Panc1 (cell line): ENCODE measurements at places on chromosomes 2 and 18. TPM values are rescaled to one million over a fixed set of nuclear protein-coding genes. Genes with fewer than 3 reads are reported as not detected.

GRCh38 chr2:133235968-133236367 lies 332.3 kb downstream of the NCKAP5 start:
- no peaks in the 10 kb centered on the region for H3K27me3 ChIP-seq
- no peak for DNase-seq
- H3K27ac ChIP-seq: no peak overlapping the region

DNA sequence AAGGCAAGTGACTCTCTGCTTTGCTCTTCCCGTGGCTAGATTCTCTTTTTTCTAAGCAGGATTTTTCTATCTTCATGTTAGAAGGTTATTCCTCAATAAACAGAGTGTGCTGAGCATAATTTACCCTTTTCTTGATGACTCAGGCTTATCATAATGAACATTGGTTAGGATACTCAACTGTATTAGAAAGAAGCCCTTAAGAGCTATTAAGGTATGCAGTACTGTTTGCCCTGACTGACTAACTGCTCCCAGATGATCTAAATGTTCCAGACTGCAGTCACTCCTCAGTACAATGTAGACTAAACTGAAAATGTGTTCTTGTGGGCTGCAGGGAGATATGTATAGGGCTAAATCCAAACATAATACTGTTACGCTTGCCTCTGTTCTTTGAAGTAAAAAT lies 687.8 kb downstream of the NUP35 start:
- H3K27ac ChIP-seq: no peak overlapping the region
- DNase-seq: no peak
- H3K36me3 ChIP-seq: no peaks in the 10 kb centered on the region
- no peaks in the 10 kb centered on the region for H3K4me1 ChIP-seq
- H3K27me3 ChIP-seq: no peaks in the 10 kb centered on the region
- no peak overlapping the region for H3K4me3 ChIP-seq

- H3K27ac ChIP-seq: no peak overlapping the region
- H3K27me3 ChIP-seq: no peaks in the 10 kb centered on the region
- no peak overlapping the region for H3K4me3 ChIP-seq
These were observed 26.3 kb downstream of the LIPG start for GRCh38 chr18:49588171-49588570.

DNA sequence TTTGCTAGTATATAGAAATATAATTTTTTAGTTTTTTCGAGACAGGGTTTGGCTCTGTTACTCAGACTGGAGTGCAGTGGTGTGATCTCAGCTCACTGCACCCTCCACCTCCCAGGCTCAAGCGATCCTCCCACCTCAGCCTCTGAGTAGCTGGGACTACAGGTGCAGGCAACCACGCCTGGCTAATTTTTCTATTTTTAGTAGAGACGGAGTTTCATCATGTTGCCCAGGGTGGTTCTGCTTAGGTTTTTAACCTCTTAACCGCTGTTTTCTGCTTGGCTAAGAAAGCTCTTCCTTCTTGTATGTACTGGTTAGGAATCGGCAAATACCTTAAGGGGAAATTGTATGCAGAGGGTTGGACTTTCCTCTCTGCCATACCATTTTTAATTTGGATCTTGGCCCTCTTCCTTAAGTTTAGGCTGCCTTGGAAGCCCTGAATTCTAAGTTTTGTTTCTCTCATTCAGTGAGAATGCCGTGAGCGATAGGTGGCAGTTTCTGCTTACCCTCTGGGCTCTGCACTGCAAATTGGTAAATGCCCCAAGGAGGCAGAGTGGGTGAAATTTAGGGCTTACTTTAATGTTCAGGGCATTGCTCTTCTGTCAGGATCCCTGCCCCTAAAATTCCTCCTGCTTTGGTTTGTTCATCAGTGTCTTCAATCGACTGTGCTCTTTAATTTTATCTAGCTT lies 32.3 kb downstream of the EML6 start:
- no peaks in the 10 kb centered on the region; the same call in 1 of the 2 replicates for H3K4me1 ChIP-seq
- no peaks in the 10 kb centered on the region; the same call in 1 of the 2 replicates for H3K36me3 ChIP-seq
- H3K27me3 ChIP-seq: no peaks in the 10 kb centered on the region
- H3K27ac ChIP-seq: no peak overlapping the region
- no peak for DNase-seq

- H3K36me3 ChIP-seq: no peaks in the 10 kb centered on the region
- DNase-seq: no peak
- H3K27me3 ChIP-seq: no peaks in the 10 kb centered on the region
These were observed 1.4 kb downstream of the HTR2B start for GRCh38 chr2:231123362-231123898.

The RFTN2 gene
- total RNA-seq: not detected

The CTDP1 gene
- 52.8 TPM for total RNA-seq

The LDLRAD4 gene
- total RNA-seq: 0.28 TPM

The CERKL gene
- 0.87 TPM for total RNA-seq

DNA sequence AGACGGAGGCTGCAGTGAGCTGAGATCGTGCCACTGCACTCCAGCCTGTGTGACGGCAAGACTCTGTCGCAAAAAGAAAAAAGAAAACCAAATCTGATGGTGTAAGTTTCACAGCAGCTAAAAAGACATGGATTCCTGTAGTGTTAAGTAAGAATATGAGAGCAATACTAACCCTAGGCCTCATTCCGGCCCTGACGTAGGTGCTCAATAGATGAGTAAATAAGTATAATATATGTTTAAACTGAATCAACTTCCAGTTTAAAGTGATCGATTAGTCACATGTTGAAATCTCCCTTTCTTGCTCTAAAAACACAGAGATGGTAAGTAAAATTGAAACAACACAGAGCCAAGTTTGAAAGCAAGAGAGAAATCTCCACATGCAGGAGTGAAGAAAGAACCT lies 8.0 kb downstream of the ME2 start:
- H3K4me3 ChIP-seq: no peak overlapping the region
- peaks cover 2% of the 10 kb centered on the region; the same call in 1 of the 2 replicates for H3K4me1 ChIP-seq
- no peaks in the 10 kb centered on the region for H3K36me3 ChIP-seq
- H3K27ac ChIP-seq: no peak overlapping the region
- DNase-seq: no peak
- H3K27me3 ChIP-seq: no peaks in the 10 kb centered on the region

DNA sequence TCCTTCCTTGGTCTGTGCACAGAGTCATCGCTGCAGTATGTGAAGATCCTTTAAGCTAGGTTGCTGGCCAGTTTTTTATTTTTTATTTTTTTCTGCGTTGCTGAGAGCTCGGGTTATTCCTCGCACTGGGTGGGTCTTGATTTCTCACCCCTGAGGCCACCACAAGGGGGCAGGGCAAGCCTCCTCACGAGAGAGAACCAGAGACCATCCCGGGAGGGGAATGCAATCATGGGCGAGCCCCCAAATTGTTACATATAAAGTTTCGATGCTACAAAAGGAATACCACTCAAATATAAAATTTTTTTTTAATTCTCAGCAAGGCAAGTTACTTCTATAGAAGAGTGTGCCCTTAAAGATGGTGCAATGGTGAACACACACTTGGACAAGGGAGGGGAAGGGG lies 24.9 kb downstream of the HTR2B start:
- H3K27me3 ChIP-seq: no peaks in the 10 kb centered on the region
- DNase-seq: no peak
- no peak overlapping the region for H3K27ac ChIP-seq
- peaks cover 6% of the 10 kb centered on the region for H3K36me3 ChIP-seq
- H3K4me3 ChIP-seq: no peak overlapping the region
- H3K4me1 ChIP-seq: no peaks in the 10 kb centered on the region

The SPATA3 gene
- not detected for total RNA-seq

DNA sequence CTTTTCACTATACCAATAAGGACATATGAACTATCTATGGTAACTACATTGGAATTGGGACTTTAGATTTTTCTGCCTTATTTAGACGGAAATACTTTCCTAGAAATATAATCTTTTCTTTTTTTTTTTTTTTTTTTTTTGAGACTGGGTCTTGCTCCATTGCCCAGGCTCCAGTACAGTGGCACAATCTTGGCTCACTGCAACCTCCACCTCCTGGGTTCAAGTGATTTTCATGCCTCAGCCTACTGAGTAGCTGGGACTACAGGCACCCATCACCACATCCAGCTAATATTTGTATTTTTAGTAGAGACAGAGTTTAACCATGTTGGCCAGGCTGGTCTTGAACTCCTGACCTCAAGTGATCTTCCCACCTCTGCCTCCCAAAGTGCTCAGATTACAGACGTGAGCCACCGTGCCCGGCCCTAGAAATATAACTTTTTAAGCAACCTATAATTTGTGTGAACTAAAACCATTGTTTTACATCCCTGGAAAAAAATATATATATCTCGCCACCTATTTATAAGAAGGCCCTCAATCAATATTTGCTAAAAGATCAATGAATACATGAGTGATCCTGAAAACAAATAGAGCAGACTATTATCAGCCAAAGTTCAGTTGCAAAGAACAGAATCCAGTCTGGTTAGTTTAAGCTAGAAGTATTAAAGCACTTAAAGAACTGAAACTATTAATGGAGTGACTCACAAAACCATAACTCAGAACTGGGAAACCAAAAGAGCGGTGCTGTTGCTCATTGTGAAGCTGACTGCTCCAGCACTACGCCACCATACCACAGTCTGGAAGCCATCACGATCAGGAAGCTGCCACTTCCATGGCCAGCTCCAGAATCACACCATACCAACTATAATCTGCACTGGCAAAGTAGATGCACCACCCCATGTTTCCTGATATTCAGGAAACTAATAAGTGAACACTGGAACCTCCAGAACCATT lies 8.4 kb upstream of the HNRNPLL start:
- DNase-seq: no peak
- no peaks in the 10 kb centered on the region for H3K36me3 ChIP-seq
- H3K27ac ChIP-seq: no peak overlapping the region
- no peaks in the 10 kb centered on the region for H3K27me3 ChIP-seq
- no peak overlapping the region for H3K4me3 ChIP-seq
- H3K4me1 ChIP-seq: no peaks in the 10 kb centered on the region

DNA sequence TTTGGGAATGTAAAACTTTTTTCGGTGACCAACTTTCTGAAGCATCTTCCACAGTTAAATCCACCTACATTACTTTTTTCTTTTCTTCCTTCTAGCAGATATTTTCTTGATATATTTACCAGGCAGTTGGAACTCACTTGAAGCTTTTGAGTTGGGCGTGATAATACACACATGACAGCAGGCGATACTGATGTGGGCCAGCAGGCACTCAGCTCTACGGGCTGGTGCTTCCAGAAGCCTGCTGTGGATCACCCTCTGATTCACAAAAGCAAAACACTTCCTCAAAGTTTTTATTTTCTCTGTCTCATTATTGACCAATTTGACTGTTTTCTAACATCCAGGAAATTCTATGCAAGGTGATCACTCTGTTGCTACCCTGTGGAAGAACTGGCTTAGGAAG lies 22.9 kb downstream of the GRHL1 start:
- no peak overlapping the region for H3K4me3 ChIP-seq
- no peaks in the 10 kb centered on the region for H3K27me3 ChIP-seq
- H3K4me1 ChIP-seq: peaks cover 35% of the 10 kb centered on the region
- H3K27ac ChIP-seq: no peak overlapping the region
- H3K36me3 ChIP-seq: no peaks in the 10 kb centered on the region
- DNase-seq: no peak

DNA sequence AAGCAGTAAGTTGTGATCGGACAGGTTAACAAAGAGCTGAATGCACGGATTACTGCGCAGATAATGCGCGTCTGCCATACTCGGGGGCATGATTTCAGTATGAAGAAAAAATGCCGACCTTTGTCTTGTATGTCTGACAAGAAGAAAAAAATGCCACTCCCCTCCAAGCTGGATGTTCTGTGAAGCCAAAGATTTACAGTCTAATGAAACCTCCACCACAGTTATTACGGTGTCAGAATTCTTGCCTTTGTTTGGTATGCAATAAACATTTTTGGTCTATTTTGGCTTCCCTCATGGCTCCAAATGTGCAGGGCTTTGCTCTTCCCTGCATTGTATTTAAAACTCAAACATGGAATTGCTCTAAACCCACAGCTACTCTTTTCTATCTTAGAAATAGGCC lies 72.2 kb upstream of the THUMPD2 start:
- no peak overlapping the region for H3K27ac ChIP-seq
- H3K36me3 ChIP-seq: no peaks in the 10 kb centered on the region
- no peak for DNase-seq
- peaks cover 3% of the 10 kb centered on the region; the same call in 1 of the 2 replicates for H3K4me1 ChIP-seq
- no peak overlapping the region for H3K4me3 ChIP-seq

GRCh38 chr2:63189026-63189425 lies 138.4 kb downstream of the OTX1 start:
- no peak overlapping the region for H3K27ac ChIP-seq
- peak overlapping the region; percentile 27 for H3K4me3 ChIP-seq
- no peaks in the 10 kb centered on the region for H3K27me3 ChIP-seq

GRCh38 chr2:221429741-221430491 lies 142.2 kb downstream of the EPHA4 start:
- no peaks in the 10 kb centered on the region for H3K36me3 ChIP-seq
- no peaks in the 10 kb centered on the region for H3K27me3 ChIP-seq
- no peak for DNase-seq
- no peaks in the 10 kb centered on the region for H3K4me1 ChIP-seq

GRCh38 chr2:237594514-237594871 lies 4.0 kb upstream of the RAB17 start:
- no peak overlapping the region for H3K4me3 ChIP-seq
- H3K36me3 ChIP-seq: no peaks in the 10 kb centered on the region; the same call in 1 of the 2 replicates
- no peak for DNase-seq
- peaks cover 39% of the 10 kb centered on the region for H3K4me1 ChIP-seq
- H3K27me3 ChIP-seq: no peaks in the 10 kb centered on the region
- H3K27ac ChIP-seq: peak overlapping the region; percentile 69

DNA sequence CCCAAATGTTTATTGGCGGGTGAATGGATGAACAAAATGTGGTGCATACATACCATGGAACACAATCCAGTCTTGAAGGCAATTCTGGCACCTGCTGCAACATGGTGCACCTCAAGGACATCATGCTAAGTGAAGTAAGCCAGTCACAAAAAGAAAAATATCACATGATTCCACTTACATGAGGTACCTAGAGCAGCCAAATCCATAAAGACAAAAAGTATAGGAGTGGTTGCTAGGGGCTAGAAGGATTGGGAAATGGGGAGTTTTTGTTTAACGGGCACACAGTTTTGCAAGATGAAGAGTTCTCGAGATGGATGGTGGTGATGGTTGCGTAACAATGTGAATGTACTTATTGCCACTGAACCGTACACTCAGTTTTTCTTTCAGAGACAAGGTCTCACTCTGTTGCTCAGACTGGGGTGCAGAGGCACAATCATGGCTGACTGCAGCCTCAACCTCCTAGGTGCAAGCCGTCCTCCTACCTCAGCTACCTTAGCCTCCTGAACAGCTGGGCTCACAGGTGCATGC lies 90.9 kb upstream of the CERS6 start:
- no peak overlapping the region for H3K4me3 ChIP-seq
- no peaks in the 10 kb centered on the region for H3K4me1 ChIP-seq
- H3K36me3 ChIP-seq: no peaks in the 10 kb centered on the region
- no peak overlapping the region for H3K27ac ChIP-seq
- no peaks in the 10 kb centered on the region for H3K27me3 ChIP-seq
